ENCODE measurements at places on chromosomes 7 and 10.

DNA sequence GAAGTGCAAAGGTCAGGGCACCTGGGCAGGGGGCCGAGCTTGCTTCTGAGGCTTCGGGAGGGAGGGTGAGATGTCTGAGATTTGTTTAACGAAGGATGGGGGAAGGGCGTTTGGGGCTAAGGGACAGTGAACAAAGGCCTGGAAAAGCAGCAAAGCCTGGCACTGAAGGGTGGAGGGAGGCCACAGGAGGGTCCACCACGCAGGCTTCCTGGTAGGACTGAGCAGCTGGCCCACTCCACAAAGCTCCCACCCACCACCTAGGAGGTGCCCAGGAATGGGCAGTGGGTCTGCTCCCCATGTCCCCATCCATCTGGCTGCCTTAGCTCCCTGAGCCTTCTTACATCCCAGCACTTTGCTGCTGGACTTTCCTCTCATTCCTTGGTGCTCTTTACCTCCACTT, 39.4 kb upstream of the CXCL12 start:
- no peak for DNase-seq

GRCh38 chr7:2502647-2502966, 17.0 kb upstream of the LFNG start:
- no peak for DNase-seq

DNA sequence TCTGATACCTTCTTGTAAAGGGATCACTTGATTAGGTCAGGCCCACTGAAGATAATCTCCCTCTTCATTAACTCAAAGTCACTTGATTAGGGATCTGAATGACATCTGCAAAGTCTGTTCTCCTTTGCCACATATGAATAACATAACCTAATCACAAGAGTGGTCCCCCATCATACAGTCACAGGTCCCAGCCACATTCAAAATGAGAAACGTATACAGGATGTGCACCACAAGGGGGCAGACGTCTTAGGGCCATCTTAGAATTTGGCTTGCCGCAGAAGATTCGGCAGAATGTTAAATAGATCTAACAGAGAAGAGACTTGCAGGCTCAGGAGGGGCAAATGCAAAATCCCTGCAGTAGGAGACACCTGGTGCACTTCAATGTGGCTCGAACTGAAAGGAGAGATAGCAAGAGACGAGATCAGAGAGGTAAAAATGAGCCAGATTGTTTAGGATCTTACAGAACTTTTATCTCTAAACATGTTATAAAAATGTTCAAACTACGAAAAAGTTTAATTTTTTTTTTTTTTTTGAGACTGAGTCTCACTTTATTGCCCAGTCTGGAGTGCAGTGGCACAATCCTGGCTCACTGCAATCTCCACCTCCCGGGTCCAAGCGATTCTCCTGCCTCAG, 10.4 kb upstream of the SMC3 start:
- peak; percentile 72 for DNase-seq

- no peak for DNase-seq
Measured at GRCh38 chr7:7682861-7683260, 35.5 kb downstream of the RPA3 start.

- DNase-seq: no peak
Measured at GRCh38 chr10:19654576-19654975, 161.7 kb upstream of the PLXDC2 start.

GRCh38 chr7:134452419-134452838, 6.5 kb downstream of the AKR1B1 start:
- DNase-seq: no peak

GRCh38 chr7:95095259-95095965, 188.0 kb downstream of the PPP1R9A start:
- no peak for DNase-seq

GRCh38 chr7:69920797-69921196, 322.5 kb downstream of the AUTS2 start:
- no peak for DNase-seq

DNA sequence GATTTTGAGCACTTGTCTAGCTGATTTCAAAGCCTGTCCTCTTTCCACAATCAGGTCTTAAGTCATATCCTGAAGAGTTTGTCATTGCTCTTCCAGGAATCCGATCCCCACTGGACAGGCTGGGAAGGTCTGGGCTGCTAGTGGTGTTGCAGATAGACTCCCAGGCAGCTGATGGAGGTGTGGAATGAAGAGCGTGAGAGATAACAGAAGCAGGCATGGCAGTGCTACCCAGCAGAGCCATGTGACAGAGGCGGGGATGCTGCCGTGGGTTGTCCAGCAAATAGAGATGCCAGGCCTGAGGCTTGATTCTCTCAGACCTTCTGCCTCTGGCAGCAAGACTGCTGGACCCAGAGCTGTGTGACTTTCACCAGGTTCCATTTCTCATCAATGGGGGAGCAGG, 116.5 kb upstream of the EEPD1 start:
- DNase-seq: no peak

- DNase-seq: no peak
Measured at GRCh38 chr7:42254217-42254616, 17.2 kb upstream of the GLI3 start.

- peak; percentile 56 for DNase-seq
Measured at GRCh38 chr7:24907311-24907886, 72.6 kb downstream of the OSBPL3 start.

DNA sequence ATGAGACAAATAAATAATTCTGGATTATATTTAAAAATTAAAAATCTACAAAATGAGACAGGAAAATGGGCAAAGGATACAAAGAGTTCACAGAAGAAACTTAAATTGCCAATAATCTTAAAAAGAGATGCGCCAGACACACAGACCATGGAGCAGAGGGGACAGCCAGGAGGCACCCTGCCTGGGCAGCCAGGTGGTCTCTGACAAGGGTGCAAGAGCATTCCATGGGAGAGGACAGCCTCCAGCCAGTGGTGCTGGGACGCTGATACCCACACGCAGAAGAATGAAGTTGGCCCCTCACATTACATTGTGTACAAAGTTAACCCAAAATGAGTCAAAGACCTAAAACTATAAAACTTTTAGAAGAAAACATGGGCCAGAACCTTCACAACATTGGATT, 106.3 kb downstream of the NKX6-2 start:
- DNase-seq: no peak

All from CD4-positive, alpha-beta T cell treated with Interleukin-12 subunit alpha and Interleukin-12 subunit beta, for 1 hour (primary cell).